ENCODE measurements at places on chromosomes 7 and 10.

DNA sequence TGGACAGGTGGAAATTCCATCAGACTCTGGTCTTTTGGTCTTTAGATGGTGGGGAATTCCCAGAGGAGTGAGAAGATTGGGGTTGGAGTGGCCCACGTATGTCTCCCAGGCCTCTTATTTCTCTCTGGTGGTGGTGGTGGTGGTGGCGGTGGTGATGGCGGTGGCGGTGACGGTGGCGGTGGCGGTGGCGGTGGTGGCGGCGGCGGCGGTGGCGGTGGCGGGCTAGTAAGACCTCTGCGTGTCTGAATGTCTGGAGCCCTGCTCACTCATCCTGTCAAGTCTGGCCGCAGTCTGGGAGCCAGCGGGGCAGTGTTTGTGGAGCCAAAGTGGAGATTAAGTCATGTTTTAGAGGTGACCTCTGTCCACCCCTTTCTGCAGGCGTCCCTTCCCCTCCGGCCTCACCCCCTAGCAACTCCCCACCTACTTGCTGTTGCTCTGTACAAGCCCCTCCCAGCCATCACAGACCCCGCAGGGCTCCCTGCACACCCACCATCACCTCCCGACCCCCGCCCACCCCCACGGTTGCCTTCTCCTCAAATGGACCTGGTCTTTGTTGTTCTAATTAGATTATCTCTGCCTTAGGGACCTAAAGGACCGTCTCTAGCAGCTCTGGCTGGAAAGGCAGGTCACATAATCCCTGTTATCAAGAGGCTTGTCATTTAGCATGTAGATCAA lies 165.0 kb upstream of the TBX20 start:
- no peak for DNase-seq

GRCh38 chr10:72044417-72045041 lies 43.8 kb downstream of the SPOCK2 start:
- DNase-seq = no peak

DNA sequence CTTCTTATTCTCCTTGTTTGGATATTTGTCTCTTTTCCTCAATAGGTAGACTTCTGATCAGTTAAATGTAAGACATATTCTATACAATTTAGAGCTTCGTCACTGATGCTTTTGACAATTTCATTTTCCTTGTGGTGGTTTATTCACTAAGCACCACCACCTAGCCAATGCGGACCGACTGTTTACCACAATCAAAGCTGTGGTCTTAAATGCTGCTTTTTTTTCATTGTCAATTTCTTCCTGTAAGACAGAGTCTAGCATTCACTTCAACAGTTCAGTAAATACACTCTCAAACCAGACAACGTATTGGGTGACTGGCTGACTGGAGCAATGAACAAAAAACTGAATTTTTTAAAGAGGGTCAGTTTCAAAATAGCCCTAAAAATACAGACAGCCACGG lies 239.0 kb downstream of the DNAJB6 start:
- no peak for DNase-seq

DNA sequence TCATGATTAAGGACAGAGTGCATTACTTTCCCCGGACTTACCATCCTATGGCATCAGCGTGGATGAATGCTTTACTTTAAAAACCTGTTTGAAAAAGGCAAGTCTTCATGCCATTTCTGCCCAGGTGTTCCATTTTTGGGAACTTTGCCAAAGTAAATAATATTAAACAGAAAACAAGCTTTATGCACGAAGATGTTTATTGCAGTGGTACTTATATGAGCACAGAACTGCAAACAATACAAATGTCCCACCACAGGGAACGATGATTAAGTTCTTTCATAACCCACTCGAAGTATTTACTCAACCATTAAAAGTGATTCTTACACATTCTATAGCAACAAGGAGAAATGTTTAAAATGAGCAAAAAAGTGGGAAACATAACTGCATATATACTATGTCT lies 109.7 kb upstream of the GDF10 start:
- DNase-seq = no peak

- no peak for DNase-seq
Measured at GRCh38 chr7:128888756-128889095, 21.8 kb downstream of the KCP start.

All from NCI-H526 treated with DMSO at 0.1 percent for 48 hours (cell line).